Cortex of kidney (tissue), 1 donor: ENCODE measurements at places on chromosomes 2 and 18.
A peak's percentile ranks its signal among the peaks of the same experiment; 100 is the strongest.

GRCh38 chr2:38876407-38876806 lies 631 bp downstream of the MORN2 start:
- DNase-seq, result no peak

- no peak for DNase-seq
Measured at GRCh38 chr2:45778720-45779171, 127.3 kb downstream of the PRKCE start.

DNA sequence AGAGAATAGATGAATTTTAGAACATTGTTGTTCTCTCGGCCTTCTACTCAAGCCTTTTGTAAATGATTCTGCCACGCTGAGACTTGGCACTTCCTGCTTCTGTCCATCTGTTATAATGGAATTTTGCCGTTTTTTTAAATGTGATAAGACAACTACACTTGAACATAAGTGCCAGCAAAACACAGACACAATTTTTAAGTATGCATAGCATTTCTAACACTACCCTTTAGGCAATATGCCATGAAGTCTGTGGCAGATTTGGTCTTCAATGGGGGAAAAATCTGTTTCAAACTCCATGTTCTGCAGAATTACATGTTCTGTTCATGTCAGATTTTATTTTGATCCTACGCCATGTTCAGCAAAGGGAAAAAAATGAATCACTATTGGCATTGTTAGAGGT lies 1170.7 kb upstream of the SLC39A10 start:
- no peak for DNase-seq

DNA sequence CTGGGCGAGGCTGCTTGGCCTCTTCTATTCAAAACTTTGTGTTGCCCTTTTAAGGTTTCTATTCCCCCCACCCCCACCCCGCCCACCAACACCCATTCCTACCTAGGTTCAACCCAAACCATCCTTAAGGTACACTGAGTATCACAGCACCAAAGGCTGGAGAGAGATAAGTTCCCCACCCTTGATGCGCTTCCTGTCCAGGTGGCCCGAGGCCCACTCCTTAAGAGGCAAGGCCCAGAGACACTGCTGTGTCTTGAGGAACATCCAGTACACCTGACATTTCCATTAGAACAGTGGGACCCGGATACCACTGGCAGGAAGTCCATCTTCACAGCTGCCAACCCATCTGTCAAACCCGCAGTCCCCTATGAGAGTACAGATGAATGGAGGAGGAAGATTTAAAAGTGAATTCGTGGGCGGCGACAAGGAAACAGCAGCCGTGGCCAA lies 277 bp upstream of the INPP1 start:
- no peak for DNase-seq

DNA sequence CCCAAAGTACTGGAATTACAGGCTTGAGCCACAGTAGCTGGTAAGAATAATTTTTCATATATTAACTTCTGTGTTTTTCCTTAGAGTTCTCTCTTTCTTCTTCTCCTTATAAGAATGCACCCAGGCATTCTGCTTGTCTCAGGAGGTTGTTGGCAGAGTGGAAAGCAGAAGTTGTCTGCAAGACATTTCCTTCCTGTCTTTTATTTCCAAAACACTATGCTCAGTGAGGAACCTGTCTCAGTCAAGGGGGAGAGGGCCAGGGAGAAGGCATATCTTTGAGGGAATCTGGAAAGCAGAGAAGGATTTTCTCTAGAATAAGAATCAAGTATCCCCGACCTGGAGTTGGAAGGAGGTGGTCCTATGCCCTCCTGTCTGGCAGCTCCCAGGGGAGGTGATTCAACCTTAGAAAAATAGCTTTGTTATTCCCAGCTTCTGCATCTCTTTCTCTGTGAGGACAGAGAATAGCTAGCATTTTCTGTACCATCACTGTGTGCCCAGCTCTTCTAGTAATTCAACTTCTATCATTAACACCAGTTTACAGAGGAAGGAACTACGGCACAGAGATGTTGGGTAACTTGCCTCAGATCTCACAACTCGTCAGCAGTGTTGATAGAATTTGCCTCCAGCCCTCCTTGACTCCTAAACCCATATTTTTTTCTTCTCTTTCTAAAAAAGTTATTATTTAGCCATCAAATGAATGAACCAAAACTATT lies 3.8 kb upstream of the LPIN2 start:
- DNase-seq, result no peak

DNA sequence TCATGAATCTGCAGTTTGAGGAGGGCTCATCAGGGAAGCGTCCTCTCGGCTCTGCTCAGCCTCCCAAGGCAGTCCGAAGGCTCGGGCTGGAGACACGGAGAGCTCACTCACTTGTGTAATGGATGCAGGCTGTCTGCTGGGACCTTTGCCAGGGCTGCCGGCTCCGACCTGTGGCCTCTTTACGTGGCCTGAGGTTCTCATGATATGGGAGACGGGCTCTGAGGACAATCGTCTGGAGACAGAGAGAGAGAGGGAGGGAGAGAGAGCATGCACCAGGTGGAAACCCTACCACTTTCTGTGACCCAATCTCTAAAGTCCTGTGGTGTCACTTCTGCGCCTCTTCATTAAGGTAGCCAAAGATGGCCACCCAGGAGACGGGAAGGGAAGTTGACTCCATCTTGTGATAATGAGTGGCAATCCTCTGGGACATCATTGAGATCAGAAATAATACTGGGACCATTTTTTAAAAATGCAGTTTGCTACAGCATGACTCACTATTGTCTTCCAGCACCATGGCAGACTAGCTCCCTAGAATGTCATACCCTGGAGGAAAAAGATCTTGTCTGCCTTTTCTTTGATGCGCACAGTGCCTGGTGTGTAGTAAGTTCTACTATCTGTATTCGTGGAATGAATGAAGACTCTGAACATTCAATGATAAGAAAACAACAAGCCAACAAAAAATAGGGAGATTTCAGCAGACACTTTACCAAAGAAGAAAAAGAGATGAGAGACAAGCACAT lies 60.2 kb downstream of the CD8B2 start:
- DNase-seq, result no peak

GRCh38 chr2:200367155-200367554 lies 60.7 kb downstream of the SPATS2L start:
- DNase-seq, result no peak

GRCh38 chr2:21288299-21288698 lies 164.5 kb downstream of the TDRD15 start:
- DNase-seq, result no peak

GRCh38 chr2:209974576-209974975 lies 27.9 kb upstream of the RPE start:
- no peak for DNase-seq

- DNase-seq, result no peak
Measured at GRCh38 chr2:148954536-148954935, 79.5 kb downstream of the KIF5C start.

GRCh38 chr2:156779416-156780120 lies 343.4 kb downstream of the GPD2 start:
- DNase-seq, result no peak

GRCh38 chr2:68185541-68186164 lies 28.0 kb downstream of the PNO1 start:
- DNase-seq, result no peak

GRCh38 chr2:5482929-5483331 lies 209.3 kb upstream of the SOX11 start:
- DNase-seq, result no peak

GRCh38 chr2:85772019-85772745 lies 18.4 kb downstream of the ATOH8 start:
- DNase-seq, result peak; percentile 67

DNA sequence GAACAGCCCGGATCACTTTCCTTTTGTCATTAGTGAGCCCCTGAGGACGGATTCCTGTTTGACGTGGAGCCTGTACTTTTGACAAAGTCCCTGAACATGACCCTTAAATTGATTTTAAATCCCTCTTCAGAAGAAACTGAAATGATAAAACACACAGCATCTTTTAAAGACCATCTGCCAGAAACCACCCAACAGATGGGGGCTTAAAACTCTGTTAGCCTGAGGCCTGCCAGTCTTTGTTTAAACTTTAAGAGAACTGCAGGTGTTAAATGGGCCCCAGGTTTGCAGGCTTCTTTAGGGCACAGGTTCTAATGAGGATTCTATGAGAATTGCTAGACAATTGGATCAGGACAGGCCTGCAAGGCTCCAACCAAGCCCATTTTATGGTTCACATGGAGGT lies 177.9 kb downstream of the ALK start:
- DNase-seq, result no peak

GRCh38 chr2:215764441-215765048 lies 248.8 kb downstream of the MREG start:
- no peak for DNase-seq
